ENCODE measurements at places on chromosomes 16 and 17. TPM values are rescaled to one million over a fixed set of nuclear protein-coding genes. Genes with fewer than 3 reads are reported as not detected.

FNDC8 gene
- not detected for total RNA-seq

TNFRSF13B gene
- total RNA-seq: not detected

CLEC18B gene
- not detected for total RNA-seq

RCVRN gene
- not detected for total RNA-seq

ZNF750 gene
- total RNA-seq: under 0.01 TPM

SEPTIN1 gene
- total RNA-seq: not detected

All from epithelial cell of umbilical artery (primary cell).